Stimulated activated CD8-positive, alpha-beta memory T cell treated with anti-CD3 and anti-CD28 coated beads, Interleukin-7, amount 100 ng/mL, for 1 hour (primary cell): ENCODE measurements at places on chromosomes 6 and 20.

DNA sequence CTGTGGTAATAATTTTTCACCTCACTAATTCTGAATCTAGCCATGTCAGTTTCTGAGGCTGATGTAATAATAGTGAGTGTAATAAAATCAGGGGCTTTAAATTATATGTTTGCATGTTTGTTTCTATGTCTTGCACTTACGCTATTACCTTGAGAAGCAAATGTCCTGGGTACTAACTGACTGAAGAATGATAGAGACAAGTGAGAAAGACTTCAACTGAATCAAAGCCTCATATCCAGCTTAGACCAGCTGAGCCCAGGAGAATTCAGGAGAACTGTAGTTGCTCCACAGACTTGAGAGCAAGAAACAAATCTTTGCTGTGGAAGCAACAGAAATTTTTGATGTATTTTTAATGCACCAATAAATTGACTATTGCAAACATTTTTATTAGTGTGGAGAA lies 162.8 kb downstream of the MANEA start:
- no peak for DNase-seq

DNA sequence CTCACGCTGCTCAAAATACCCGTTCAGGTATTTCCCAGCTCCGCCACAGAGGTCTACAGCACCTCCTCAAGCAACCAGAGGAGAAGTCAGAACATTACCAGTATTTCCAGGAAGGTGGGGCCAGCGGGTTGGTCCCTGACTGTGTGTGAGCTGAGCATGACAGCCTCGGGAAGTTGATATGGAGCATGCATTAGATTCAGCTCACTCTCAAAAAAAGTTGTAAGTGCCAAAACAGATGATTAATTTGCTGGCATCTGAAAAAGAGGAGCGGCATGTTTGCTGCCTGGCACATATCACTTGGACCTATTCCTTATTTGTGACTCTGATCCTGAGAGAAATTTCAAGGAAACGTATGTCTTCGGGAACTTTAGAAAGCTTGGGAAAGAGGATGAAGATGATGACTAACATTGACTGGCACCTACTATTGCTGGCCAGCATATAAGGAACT lies 32.3 kb downstream of the ELOVL2 start:
- no peak for DNase-seq

GRCh38 chr20:4066551-4066950 lies 51.2 kb upstream of the RNF24 start:
- DNase-seq, result no peak

GRCh38 chr6:70210462-70210861 lies 92.4 kb downstream of the COL9A1 start:
- DNase-seq, result no peak
